Stimulated activated CD4-positive, alpha-beta T cell treated with anti-CD3 and anti-CD28 coated beads, Interleukin-12 subunit alpha, Interleukin-12 subunit beta, amount 100 ng/mL, for 24 hours (primary cell): ENCODE measurements at places on chromosomes 16 and 17.

- peak; percentile 37 for DNase-seq
Measured at GRCh38 chr16:30941600-30942425, 7.1 kb upstream of the ORAI3 start.

- no peak for DNase-seq
Measured at GRCh38 chr17:59202320-59202719, 7.5 kb upstream of the SMG8 start.

DNA sequence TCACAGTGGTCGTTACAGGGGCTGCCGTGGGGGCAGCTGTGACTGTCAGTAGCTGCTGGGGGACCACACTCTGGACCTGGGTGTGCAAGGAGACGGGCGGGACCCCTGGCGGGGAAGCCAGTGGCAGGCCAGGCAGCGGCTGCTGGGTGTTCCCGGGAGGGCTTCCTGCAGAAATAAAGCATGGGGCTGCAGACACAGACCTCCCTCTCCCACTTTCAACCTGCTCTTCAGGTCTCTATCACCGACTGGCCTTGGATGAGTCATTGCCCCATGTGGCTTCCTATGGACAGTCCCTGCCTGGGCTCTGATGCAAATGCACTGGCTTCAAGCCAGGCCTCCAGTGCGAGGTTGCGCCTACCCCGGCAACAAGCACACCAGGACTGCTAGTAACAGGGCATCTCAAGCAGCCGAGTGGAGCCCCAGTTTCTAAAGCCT, 17.2 kb downstream of the SREBF1 start:
- peak; percentile 39 for DNase-seq

DNA sequence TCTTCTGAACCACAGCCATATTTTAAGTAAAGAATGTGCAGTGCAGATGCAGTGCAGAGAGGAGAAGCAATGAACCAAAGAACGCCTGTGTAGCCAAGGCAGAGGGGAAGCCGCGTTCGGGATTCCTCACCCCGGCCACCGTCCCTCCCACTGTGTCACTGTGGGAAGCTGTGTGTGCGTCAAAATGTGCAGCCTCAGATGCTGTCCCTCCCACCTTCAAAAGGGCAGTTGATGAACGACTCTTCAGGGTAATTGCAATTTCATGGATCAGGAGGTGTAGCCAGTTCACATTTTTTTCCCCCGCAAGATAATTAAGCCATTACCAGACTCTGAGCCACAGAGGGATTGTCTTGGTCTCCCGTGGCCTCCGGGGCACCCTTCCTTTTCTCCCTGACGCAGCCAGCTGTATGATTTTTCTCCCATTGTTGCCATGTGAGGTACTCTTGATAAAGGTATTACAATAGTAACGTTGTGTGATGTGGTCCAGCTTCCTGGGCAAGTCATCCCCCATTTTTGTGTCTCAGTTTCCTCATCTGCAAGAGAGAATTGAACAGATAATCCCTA, 190.0 kb downstream of the FOXL1 start:
- DNase-seq, result no peak

- DNase-seq, result no peak
Measured at GRCh38 chr17:35799942-35800341, 4.5 kb upstream of the MMP28 start.

- no peak for DNase-seq
Measured at GRCh38 chr16:4010225-4011158, 105.8 kb downstream of the ADCY9 start.

DNA sequence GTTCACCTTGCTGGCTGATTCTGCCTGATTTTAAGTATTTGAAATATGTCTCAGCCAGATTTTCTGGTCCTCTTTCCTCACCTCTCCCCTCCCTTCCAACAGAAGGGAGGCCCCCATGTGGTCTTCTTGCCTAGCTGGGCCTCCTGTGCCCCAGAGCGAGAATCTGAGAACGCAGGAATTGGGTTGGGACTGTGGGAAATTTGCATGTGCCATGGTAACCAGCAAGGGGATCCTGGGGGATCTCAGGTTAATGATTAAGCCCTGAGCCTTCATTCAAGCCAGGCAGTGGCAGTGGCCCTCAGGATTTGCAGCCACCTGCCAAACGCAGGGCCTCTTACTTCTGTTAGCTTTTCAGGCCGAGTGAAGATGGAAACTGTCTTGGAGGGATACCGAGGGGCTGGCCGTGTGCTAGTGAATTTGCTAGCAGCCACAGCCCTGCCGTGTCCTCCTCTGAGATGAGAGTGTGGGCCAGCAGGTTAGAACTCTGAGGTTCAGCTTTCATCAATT, 40.2 kb downstream of the KSR1 start:
- no peak for DNase-seq

GRCh38 chr16:55506083-55506482, 2.8 kb upstream of the LPCAT2 start:
- no peak for DNase-seq
